ENCODE measurements at places on chromosomes 1 and 21.

- no peak for DNase-seq
Measured at GRCh38 chr1:23417570-23417969, 7.0 kb downstream of the TCEA3 start.

DNA sequence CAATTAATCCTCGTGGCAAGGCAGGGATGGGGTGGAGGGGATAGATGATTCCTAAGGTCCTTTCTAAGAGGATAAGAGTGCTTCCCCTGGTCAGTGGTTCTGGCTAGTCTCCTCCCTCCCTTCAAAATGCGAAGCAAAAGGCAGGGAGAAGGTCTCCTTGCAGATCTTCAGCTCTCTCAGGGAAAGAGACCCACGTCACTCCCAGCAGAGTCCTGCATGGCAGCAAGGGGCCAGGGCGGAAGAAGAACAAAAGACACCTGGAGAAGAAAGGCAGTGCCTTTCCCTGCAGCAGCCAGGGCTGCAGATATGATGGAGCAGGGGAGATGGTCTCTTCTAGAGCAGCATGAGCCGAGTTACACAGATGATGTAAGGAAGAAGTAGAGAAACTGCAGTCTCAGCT lies 29.6 kb upstream of the SLAMF9 start:
- DNase-seq: no peak

DNA sequence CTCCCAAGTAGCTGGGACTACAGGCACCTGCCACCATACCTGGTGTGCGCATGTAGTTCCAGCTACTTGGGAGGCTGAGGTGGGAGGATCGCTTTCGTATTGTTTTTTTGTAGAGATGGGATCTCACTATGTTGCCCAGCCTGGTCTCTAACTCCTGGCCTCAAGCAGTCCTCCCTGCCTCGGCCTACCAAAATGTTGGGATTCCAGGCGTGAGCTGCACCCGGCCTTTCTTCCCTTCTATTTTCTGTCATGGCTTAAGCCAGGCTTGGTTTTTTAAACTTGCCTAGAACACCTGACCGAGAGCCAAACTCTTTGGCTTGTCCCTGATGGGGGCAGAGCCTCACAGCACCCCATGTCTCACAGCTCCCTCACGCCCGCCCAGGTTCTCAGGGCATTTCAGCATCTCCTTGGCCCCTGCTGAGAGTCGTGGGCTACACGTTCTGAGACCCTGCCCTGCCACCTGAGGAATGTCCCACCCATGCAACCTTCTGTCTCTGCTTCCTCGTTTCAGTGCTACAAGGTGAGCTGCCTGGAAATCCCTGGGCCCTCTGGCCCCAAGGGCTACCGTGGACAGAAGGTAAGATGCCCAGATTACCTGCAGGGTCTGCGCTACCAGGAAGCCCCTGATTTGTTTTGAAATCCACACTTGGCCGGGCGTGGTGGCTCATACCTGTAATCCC lies 15.7 kb downstream of the COL6A2 start:
- DNase-seq: peak; percentile 53

GRCh38 chr1:167064621-167065020 lies 25.6 kb downstream of the GPA33 start:
- DNase-seq: no peak

GRCh38 chr1:208154679-208155642 lies 89.2 kb downstream of the PLXNA2 start:
- no peak for DNase-seq

GRCh38 chr21:35366394-35367080 lies 317.4 kb upstream of the RUNX1 start:
- DNase-seq: no peak

DNA sequence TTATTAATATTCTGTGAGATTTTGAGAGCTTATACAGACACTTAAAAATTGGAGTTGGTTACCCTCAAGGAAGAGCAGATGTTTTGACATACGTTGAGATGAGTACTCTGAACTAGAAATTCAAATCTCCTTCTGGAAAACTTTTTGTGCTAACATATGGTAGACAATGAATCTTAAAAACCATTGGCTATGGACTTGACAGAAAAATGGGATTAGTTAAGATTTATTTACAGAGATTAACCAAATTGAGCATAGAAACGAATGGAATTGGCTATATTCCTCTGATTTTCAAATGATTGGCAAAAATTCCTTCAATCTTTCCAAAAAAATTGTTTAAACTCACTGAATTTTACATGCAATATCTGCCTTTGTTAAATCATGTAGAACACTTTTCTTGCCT lies 1392.9 kb downstream of the BRINP3 start:
- no peak for DNase-seq

GRCh38 chr1:115722221-115722620 lies 46.3 kb downstream of the CASQ2 start:
- DNase-seq: no peak
